ENCODE measurements at places on chromosomes 12 and 14.

DNA sequence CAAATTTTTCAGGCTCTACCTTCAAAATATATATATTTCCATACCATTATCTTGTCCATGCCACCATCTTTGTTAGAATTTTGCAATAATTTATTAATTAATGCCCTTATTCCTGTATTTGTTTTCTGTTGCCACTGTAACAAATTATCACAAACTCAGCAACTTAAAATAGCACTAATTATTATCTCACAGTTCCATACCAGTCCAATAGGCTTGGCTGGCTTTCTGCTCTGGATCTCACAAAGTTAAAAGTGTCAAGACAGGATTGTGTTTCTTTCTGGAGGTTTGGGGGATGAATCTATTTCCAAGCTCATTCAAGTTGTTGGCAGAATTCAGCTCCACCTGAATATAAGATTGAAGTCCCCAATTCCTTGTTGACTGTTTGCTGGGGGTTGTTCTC is 58.6 kb upstream of the SLC38A4 start:
- DNase-seq: no peak

DNA sequence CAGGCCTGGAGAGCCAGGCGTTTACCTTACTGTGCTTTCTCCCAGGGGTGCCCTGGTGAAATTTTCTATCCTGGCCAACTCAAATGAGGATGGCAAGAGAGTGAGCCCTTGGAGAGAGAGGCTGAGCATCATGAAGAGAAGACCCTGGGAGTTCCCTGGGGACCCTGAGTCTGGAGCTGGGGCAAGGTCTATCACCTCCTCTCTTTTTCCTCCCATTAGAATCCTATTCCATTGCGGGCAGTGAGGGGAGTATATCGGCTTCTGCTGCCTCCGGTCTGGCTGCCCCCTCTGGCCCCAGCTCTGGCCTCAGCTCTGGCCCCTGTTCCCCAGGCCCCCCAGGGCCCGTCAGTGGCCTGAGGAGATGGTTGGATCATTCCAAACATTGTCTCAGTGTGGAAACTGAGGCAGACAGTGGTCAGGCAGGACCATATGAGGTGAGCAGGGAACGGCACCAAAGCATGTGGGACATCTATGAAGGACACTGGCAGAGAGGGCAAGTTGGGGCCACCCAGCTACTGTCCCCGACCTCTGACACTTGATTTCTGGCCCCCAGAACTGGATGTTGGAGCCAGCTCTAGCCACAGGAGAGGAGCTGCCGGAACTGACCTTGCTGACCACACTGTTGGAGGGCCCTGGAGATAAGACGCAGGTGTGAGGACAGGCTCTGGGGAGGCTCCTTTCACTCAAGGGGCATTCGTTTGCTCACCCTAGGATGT is 1.6 kb downstream of the ARHGEF25 start:
- DNase-seq: no peak

GRCh38 chr14:22332686-22333421 is 256.2 kb downstream of the DAD1 start:
- DNase-seq: no peak

DNA sequence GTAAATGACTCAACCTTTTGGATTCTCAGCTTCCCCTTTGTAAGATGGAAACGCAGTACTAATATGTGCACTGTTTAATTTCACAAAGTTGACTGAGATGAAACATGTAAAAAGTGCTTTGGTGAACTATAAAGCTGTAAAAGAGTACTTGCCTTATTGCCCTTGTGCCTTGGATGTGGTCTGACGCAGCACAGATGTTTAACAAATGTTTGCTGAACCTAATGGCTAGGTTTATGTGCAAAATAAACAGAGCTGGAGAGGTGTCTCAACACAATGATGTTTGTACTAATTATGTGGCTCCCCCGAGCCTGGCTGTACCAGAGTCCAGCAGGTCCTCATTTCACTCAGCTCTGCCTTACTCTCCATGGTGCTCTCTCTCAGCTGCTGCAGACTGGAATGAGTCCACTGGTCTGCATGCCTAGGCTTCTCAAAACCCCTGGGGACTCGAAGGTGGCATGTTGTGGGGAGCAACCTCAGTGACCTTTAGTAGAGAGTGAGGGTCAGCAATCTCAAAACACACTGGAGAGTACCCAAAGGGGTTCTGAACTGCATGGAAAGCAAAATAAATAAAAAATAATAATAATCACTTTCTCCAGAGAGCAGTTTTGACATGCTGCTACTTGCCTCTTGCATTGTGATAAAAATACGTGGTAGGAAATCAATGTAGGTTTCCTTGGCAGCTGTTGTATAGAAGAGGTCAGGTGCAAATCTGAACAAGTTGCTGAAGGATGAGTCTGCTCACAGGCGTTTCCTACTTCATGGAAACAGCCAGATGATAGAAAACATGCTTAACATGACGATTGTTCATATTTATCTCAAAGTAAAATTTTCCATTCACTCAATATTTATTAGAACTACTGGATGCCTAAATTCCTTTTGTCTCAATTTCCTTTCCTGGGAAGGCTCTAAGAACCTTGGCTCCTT is 8.5 kb upstream of the AMIGO2 start:
- DNase-seq: no peak

DNA sequence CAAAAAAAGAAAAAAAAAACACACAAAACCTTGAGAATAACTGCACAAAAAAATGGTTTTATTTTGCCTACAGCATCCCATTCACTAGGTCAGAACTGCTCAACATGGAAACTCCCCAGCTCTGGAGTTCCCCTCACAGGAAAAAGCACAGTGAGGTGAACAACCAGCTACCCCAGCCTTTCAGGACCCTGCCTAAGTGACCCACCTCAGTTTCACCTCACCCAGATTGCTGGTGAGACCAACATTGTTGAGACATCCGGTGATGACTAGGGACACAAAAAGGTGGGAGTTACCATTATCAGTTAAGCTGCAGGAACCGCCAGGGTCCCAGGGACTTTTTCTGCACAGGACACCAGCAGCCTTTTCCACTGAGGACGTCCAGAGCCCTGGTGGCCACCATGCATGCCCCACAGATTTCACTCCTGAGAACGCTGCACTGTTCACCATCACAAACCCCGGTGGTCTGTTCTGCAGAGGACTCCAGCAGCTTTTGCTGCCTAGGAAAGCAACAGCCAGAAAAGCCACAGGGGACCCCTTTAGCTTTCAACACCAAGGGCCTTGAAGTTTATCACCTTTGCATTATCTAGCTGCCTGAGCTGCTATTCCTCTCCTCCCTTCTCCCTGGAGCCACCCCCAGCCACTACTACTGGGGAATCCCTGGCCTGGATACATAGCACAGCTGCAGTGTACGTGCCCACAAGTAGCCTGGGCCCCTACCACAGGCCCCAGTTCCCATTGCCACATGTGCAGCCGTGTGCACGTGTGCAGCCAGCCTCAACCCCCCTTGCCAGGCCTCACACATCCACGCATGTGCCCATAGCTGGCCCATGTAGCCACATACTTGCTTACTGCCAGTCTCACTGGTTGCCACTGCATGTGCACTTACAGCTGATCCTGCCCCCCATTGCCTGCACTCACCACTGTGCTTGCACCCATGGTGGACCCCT is 62.5 kb upstream of the FAR2 start:
- no peak for DNase-seq

DNA sequence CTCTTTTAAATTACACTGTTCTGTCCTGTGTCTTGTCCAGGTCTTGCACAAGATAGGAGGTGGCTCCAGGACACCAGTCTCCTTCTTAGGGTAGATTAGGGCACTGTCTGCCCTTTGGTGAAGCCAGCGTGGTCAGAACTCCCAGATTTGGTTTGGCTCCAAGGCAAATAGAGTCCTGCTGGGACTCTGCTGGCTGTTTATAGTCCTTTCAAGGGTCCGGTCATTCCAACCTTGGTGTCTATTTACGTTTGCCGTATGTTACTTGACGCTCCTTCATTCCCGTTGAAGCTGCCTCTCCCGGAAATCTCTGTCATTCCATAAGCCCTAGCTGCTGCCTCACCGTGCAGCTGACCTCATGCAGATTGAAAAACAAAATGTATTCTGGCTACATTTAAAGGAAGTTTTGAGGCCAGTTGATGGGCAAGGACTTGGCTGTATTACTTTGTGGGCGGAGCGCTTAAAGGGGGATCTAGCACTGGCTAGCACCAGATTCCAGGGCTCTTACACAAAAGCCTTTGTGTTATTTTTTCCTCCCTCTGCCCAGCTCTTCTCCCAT is 180.6 kb downstream of the AKAP6 start:
- DNase-seq: no peak

GRCh38 chr12:130709971-130710732 is 5.9 kb downstream of the RIMBP2 start:
- DNase-seq: no peak

GRCh38 chr12:64430886-64431285 is 21.0 kb upstream of the TBK1 start:
- no peak for DNase-seq

DNA sequence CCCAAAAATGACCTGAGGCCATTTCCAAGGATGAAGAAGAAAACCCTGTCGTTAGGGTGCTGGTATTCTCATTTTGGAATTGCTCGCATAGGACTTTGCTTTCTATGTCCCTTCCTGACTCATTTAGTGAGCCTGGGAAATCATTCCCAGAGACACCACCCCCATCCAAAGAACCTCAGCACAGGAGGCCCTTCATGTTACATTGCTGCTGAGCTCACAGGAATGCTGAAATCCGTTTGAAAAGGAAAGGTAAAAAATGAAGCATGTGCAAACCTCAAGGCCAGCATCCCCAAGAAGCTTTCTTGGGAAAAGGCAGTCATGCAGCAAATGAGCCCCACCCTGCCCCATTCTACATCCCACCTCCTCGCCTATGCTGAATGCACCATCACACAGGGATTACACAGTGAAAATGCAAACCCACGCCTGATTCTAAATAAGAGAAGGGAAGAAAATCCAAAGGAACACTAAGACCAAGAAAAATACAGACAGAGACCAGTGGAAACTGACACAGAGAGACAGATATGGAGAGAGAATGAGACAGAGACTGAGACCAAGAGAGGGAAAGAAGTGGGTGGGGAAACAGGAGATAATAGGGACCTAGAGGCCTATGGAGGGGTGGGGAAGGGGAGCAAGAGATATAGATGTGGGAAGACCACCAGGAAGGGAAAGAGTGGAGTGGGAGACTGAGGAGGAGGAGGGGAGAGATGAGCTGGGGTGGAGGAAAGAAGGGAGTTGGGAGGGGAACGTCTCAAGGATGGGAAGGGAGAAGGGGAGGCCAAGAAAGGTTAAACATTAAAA is 33.5 kb downstream of the NIN start:
- DNase-seq: no peak

- no peak for DNase-seq
Measured at GRCh38 chr12:47970843-47971242, 7.4 kb downstream of the TMEM106C start.

All from T-helper 2 cell (primary cell).